Caki2 (cell line): ENCODE measurements at places on chromosomes 13 and 19.

DNA sequence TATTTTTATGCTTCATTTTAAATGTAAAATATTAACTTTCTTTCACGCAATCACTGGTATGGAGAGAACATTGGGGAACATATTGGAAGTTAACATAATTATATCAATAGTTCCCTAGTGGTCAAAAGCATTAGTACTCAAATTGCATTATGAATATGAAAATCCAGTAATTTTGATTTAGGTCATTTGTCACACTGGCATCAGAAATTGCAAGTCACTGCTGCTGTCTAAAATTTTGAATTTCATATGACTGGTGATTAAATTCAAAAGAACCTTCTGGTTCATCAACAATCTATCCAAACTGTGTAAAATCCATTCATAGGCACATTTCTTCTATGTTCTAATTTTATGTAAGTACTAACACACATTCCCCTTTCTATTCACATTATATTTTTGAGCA lies 2235.7 kb upstream of the PCDH20 start:
- DNase-seq: no peak

DNA sequence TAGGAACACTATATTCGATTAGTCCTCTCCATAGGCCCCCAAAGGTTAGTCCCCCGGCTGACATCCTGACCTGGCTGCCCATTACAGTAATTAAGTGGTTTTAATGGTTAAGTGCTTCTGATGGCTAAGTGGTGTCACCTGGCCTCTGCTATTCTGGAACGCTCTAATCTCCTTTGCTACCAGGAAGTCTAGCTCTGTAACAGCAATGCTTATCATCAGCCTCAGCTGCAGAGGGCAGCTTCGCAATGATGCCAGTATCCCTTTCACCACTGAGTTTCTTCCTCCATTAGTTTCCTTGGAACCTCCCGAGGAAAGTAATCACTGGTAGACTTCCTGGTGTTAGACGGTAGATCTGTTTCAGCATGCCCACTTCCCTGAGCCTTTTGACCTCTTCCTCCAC lies 8.6 kb upstream of the RNF6 start:
- no peak for DNase-seq

DNA sequence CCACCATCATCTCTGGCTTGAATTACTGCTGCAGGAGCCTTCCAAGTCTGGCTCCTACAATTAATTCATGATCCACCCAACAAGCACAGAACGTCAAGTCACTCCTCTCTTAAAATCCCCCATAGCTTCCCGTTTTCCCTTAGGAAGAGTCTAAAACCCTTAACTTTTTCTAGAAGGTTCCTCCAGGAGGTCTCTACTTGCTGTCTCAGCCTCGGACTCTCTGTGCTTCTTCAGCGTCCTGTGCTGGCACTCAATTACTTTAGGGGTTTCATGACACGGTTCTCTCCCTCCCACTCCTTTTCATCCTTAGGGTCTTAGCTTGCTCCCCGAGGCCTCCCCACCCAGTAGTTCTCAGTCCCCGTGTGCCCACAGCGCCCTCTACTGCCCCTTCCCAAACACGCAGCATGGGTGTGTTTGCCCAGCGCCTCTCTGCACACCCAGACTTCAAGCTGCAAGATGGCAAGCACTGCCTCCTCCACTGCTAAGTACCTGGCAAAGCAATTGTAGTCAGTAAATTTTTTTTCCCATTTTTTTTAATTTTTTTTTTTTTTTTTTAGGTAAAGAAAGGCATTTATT lies 25.8 kb upstream of the MAP3K10 start:
- DNase-seq: no peak

- DNase-seq: peak; percentile 94
Measured at GRCh38 chr19:39126312-39127187, 964 bp downstream of the PAK4 start.

GRCh38 chr13:111483621-111483987 lies 163.2 kb downstream of the TEX29 start:
- no peak for DNase-seq
